Upper lobe of right lung (tissue), 1 donor: ENCODE measurements at places on chromosomes 12 and 14. TPM values are rescaled to one million over a fixed set of nuclear protein-coding genes. Genes with fewer than 3 reads are reported as not detected.

Gene KERA
- not detected for total RNA-seq

Gene LMNTD1
- not detected for total RNA-seq

Gene SLC8A3
- total RNA-seq = 1.8 TPM

GRCh38 chr14:104047761-104048160 lies 37.7 kb upstream of the ASPG start:
- DNase-seq = no peak

Gene PCED1B
- 7.6 TPM for total RNA-seq

- DNase-seq = no peak
These were observed 61.4 kb upstream of the MANSC4 start for GRCh38 chr12:27841392-27841882.

Gene RPGRIP1
- total RNA-seq = 1.7 TPM

Gene PRPH
- not detected for total RNA-seq

GRCh38 chr12:127559349-127560040 lies 707.5 kb upstream of the TMEM132C start:
- DNase-seq = no peak

GRCh38 chr12:132102297-132102696 lies 41.8 kb downstream of the DDX51 start:
- DNase-seq = no peak

Gene MGAT2
- 27.1 TPM for total RNA-seq

- DNase-seq = no peak
These were observed 214.5 kb upstream of the ATP2B1 start for GRCh38 chr12:89923091-89923490.

- no peak for DNase-seq
These were observed 13.6 kb downstream of the EXOC3L4 start for GRCh38 chr14:103107941-103108748.

GRCh38 chr12:124036171-124036598 lies 63.2 kb downstream of the ZNF664 start:
- no peak for DNase-seq

Gene KRT4
- 6.8 TPM for total RNA-seq

Gene ACOT4
- 4.5 TPM for total RNA-seq

Gene LUM
- 361 TPM for total RNA-seq

Gene DCTN2
- 90.7 TPM for total RNA-seq

Gene CCDC177
- not detected for total RNA-seq
